ENCODE measurements at places on chromosomes 4 and X.

DNA sequence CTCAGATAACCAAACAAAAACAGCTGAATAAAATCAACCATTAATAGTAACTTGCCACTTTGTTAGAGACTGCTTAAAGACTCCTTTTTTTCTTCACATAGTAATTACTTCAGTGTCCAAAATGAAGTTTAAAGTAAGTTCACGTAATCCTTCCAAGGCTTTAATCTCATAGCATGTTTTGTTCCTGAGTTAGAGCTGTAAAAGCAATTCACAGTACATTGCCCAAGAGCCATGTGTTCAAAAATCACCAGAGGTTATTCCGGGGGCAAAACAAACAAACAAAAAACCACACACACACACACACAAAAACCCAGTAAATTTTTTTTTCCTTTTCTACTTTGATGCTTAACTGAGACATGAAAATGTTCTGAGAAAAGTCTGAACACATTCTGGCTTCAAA, 6.1 kb downstream of the GPR82 start:
- DNase-seq: no peak

DNA sequence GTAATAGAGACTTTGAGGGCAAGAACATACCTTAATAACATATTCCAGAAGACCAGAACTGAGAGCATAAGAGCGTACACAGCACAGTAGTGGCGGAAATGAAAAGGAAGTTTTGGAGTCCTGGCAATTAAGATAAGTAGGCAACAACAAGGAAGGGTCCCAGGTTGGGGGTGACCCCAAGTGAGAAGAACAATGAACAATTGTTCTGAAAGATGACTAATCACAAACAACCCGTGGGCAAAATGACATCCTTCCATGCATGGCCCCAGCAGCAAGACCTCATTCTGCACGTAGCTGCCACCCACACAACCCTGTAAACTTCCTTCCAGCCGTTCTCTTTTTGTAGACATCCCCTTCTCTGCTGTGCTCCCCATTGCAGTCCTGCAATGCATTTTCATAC, 384.4 kb upstream of the PABPC4L start:
- no peak for DNase-seq

DNA sequence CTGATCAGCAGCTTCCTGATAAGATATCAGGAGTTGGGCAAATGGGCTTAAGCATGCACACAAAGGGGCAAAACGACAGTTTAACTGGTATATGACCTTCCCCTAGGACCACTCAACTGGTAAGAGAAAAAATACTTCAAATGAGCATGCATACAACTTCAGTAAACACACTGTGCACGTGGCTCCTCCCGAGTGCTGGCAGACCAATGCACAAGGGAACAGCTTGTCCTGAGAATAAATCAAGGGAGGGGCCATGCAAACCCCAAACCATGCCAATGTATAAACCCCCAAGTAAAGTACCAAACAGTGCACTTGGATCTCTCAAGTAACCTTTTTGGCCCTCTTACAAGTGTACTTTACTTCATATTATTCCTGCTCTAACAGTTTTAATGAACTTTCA, 293.3 kb upstream of the TBX22 start:
- no peak for DNase-seq

DNA sequence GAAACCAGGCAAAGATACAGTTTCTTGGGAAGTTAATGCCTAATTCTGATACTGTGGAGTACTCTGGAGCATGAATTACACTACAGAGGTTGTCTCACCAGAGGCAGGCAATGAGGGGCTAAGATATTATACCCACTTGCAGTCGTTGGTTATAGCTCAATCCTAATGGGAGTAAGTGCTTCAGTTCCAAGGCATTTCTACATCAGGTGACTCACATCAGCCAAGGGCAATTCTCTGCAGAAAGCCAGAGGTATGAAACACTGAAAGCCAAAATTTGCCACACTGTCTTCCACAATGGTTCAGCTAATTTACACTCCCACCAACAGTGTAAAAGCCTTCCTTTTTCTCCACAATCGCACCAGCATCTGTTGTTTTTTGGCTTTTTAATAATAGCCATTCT, 174.0 kb upstream of the IL15 start:
- DNase-seq: no peak

DNA sequence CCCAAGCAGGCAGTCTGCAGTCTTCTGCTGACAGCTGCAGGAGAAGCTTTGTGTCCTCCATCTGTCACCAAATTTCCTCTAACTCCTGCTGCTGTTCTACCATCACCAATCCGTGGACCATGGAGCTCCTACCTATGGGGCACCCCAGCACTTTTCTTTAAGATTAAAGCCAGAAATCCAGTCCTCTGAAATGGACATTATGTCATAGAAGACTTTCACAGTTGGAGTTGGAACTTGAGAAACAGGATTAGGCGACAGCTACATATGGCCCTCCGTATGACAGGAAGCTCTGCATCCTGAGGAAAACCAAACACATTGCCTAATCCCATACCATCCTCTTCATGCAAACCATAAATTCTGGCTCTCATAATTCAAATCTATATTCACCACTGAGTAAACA, 470.6 kb upstream of the GALNTL6 start:
- DNase-seq: no peak

- DNase-seq: no peak
Measured at GRCh38 chr4:16294455-16294854, 68.2 kb upstream of the TAPT1 start.

DNA sequence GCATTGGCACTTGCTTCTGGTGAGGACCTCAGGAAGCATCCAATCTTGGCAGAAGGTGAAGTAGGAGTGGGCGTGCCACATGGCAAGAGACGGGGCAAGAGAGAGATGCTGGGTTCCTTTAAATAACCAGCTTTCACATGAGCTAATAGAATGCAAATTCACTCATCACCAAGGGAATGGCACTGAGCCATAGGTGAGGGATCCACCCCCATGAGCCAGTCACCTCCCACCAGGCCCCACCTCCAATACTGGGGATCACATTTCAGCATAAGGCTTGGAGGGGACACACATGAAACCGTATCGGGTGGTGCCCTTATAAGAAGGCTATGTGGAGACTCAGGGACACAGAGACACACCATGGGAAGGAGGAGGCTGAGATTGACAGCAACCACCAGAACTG, 140.0 kb upstream of the MSX1 start:
- DNase-seq: no peak

DNA sequence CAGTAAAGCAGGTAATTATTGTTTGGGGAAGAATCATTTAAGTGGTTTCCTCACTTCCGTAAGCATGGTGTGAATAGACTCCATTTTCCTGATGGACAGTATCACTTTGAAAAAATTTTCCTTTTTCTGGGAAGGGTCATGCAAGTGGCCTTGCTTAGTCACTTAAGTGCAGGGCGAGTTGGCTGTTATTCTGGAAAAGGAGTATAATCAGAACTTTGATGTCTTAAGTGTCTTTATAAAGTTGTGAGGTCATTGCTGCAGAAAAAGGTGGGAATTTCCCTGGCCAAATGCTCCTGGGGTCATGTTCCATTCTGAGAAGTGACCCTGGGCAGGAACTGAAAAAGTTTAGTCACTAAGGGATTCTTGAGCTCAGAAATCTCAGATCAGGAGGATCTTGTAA, 146.1 kb upstream of the OTUD4 start:
- DNase-seq: no peak

GRCh38 chr4:94014484-94015136, 186.1 kb downstream of the ATOH1 start:
- no peak for DNase-seq

GRCh38 chr4:4383085-4383484, 3.8 kb upstream of the NSG1 start:
- DNase-seq: no peak

GRCh38 chr4:52545099-52546069, 113.7 kb downstream of the USP46 start:
- no peak for DNase-seq

- no peak for DNase-seq
Measured at GRCh38 chr4:7647600-7648543, 213.1 kb upstream of the PSAPL1 start.

DNA sequence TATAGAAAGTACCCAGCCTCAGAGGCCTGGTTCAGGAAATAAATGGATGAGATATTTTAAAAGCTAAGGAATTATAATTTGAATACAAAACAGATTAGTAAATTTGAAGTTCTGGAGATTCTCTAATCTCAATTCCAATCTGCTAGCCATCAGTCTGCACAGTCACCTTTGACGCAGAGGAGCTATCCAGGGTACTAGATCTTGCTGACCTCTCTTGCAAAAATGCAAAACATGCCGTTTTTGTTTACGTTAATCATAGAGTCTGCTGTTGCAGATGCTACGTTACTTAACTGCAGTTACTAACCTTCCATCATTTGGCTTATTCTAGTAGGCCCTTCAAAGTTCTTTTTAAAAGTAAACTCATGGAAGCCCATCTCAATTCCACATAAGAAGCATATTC, 10.4 kb downstream of the CCSER1 start:
- no peak for DNase-seq

- DNase-seq: no peak
Measured at GRCh38 chrX:16469870-16470269, 180.1 kb upstream of the S100G start.

GRCh38 chr4:84914686-84915395, 51.6 kb downstream of the WDFY3 start:
- DNase-seq: no peak

DNA sequence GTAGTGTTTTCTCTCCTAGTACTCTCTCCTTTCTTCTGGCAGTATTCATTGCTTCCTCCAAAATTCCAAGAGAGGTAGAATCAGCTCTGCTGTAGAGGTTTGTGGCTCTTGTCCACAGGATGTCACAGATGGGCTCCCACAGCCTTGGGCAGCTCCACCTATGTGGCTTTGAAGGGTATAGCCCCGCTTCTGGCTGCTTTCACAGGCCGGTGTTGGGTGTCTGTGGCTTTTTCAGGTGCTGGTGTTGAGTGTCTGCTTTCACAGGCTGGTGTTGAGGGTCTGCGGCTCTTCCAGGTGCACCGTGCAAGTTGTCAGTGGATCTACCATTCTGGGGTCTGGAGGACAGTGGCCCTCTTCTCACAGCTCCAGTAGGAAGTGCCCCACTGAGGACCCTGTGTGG, 7.9 kb upstream of the AADAT start:
- no peak for DNase-seq

- DNase-seq: no peak
Measured at GRCh38 chr4:52904421-52904820, 42.3 kb downstream of the RASL11B start.

GRCh38 chr4:140971077-140971792, 162.0 kb downstream of the RNF150 start:
- DNase-seq: no peak

DNA sequence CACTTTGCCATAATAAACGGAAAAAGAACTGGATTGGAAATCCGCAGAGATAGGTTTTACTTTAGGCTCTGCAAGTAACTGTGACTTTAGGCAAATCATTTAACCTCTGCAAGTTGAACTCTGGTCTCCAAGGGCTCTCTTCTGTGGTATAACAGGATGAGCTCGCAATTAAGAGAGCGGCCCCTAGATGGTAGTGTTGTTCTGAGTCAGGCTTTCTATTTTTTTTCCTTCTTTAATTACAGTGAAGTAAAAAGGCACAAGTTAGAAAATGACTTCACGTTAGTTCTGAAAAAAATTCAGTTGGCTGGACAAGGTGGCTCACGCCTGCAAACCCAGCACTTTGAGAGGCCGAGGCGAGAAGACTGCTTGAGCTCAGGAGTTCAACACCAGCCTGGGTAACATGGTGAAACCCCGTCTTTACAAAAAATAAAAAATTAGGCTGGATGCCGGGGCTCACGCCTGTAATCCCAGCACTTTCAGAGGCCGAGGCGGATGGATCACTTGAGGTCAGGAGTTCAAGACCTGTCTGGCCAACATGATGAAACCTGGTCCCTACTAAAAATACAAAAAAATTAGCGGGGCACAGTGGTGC, 18.0 kb downstream of the RPS3A start:
- no peak for DNase-seq

DNA sequence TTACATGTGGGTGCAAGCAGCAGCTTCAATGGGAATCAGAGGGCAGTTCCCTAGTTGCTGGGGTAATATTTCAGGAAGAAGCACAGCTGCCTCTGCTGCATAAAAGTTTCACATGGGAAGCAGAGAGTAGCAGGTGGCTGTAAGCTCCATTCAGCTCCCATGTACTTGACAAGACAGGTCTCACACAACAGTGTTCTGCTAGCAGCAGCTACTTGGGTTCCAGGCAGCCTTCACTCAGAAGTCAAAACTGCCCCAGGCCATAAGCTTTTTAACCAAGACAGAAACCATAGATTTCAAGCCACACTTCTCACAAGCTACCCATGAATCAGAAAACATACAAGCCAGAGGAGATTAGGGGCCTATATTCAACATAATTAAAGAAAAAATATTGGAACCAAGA, 41.4 kb upstream of the SPIN2A start:
- DNase-seq: no peak

DNA sequence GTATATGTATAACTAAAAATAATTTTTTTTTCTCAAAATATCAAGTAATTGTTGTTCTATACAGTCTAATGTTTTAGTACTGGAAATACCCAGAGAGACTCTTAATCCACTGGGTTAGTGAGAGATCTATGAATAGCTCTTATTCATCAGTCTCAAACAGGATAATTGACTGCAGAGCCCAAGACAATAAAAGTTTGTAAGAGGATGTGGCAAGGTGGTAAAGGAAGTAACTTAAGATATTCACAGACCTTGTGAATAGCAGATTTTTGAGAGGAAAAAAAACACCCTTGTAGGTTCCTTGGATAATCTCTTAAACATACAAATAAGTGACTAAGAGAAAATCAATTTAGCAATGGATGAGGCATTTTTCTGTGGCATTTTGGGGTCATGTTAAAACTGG, 210.9 kb upstream of the FAM241A start:
- DNase-seq: no peak

GRCh38 chrX:15645266-15645665, 19.3 kb downstream of the CLTRN start:
- DNase-seq: no peak

- DNase-seq: no peak
Measured at GRCh38 chrX:154370300-154371016, 4.0 kb downstream of the FLNA start.

- no peak for DNase-seq
Measured at GRCh38 chr4:163693776-163694175, 199.3 kb downstream of the TMA16 start.

DNA sequence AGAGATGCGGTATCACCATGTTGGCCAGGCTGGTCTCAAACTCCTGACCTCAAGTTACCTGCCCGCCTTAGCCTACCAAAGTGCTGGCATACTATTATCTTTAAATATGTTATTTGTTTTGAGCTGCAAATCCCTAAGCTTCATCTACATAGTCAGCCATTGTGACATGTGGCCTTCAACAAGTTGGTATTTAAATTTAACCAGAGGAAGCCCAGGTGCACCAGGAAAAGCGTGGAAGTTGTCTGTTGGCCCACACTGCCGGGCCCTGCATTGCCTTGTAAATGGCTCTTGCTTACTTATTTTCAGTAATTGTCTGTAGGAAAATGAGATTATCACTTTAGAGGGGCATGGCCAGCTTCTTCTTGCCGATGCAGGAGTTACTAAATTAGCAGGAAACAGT, 6.0 kb downstream of the WWC2 start:
- no peak for DNase-seq

GRCh38 chrX:12360383-12360782, 222.1 kb downstream of the FRMPD4 start:
- no peak for DNase-seq

GRCh38 chr4:170853422-170854021, 763.8 kb upstream of the AADAT start:
- no peak for DNase-seq
